Type B pancreatic cell (in vitro differentiated cells): ENCODE measurements at places on chromosomes 13 and 19. TPM values are rescaled to one million over a fixed set of nuclear protein-coding genes. Genes with fewer than 3 reads are reported as not detected.
A peak's percentile ranks its signal among the peaks of the same experiment; 100 is the strongest.

DNA sequence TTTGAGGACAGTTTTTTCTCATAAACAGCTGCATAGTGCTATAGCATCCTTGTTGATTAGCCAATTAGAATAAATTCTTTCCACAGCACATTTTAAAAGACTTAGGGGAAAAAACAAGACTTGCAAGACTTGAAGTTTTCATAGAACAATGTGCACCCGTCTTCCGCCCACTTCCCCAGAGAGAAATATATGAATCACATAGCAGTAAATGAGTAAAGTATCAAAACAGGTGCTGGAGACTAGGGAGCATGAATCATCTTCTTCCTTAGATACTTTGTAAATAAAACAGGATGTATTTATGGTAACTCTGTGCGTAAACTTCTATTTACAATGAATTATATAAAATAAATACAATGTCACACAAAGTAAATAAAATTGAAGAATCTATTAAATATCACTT lies 75.1 kb downstream of the COL4A2 start:
- no peaks in the 10 kb centered on the region for H3K27me3 ChIP-seq
- no peak overlapping the region for H3K4me3 ChIP-seq
- no peak overlapping the region for H3K27ac ChIP-seq
- DNase-seq = no peak

Gene TNFSF13B
- 0.45 and 1.8 TPM in 2 replicates for total RNA-seq

GRCh38 chr19:40322271-40322610 lies 26.0 kb downstream of the C19orf47 start:
- DNase-seq = no peak
- peaks cover 27% of the 10 kb centered on the region for H3K36me3 ChIP-seq
- no peak overlapping the region for H3K27ac ChIP-seq

- H3K36me3 ChIP-seq = no peaks in the 10 kb centered on the region
- DNase-seq = no peak
- no peak overlapping the region for H3K4me3 ChIP-seq
- H3K4me1 ChIP-seq = peaks cover 4% of the 10 kb centered on the region
- no peaks in the 10 kb centered on the region for H3K27me3 ChIP-seq
Measured at GRCh38 chr13:92827503-92827902, 399.1 kb upstream of the GPC6 start.

DNA sequence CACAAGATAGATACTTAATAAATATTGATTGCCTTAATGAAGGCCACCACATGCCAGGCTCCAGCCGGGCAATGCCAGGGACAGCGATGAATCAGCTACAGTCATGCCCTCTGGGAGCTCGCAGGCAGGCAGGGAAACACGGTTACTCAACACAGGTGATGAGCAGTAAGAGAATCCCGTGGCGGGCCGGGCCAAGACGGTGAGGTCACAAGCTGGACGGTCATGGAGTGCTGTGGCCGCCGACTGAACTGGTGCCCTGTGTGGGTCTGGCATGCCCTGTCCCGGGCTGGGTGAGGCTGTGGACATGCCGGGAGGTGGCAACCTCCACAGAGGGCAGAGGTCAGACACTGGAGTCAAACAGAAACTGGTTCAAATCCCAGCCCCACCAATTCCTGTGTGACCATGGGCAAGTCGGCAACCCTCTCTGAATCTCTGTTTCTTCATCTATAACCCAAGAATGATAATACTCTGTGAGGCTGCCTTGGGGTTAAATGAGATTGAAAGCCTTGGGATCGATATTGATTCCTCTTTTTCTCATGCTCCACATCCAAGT lies 13.2 kb upstream of the PAK4 start:
- H3K4me1 ChIP-seq = peaks cover 5% of the 10 kb centered on the region
- H3K27me3 ChIP-seq = no peaks in the 10 kb centered on the region
- H3K36me3 ChIP-seq = no peaks in the 10 kb centered on the region
- no peak for DNase-seq
- H3K27ac ChIP-seq = peak overlapping the region; percentile 60

Gene TMEM221
- 0.74 and 0.87 TPM in 2 replicates for total RNA-seq

Gene ZNF700
- total RNA-seq = 14.1 and 16.1 TPM in 2 replicates
